Astrocyte (in vitro differentiated cells and primary cell): ENCODE measurements at places on chromosomes 7 and 10. TPM values are rescaled to one million over a fixed set of nuclear protein-coding genes. Genes with fewer than 3 reads are reported as not detected.
A peak's percentile ranks its signal among the peaks of the same experiment; 100 is the strongest.

RAPGEF5 gene
- total RNA-seq, result 0.29 and 1.0 TPM in 2 replicates

CPA2 gene
- total RNA-seq, result not detected in 2 replicates

SPDYE2B gene
- not detected in 2 replicates for total RNA-seq

AGBL3 gene
- 0.72 and 0.91 TPM in 2 replicates for total RNA-seq

VSTM4 gene
- 1.1 and 1.8 TPM in 2 replicates for total RNA-seq

CLDN4 gene
- 13.7 and 32.5 TPM in 2 replicates for total RNA-seq

LLCFC1 gene
- total RNA-seq, result not detected in 2 replicates

HTR7 gene
- 0.72 and 0.89 TPM in 2 replicates for total RNA-seq

GRCh38 chr10:43605850-43606322 is 352 bp upstream of the ZNF485 start:
- peak overlapping the region; percentile 58 for H3K4me3 ChIP-seq
- no peaks in the 10 kb centered on the region for H3K27me3 ChIP-seq
- H3K27ac ChIP-seq, result no peak overlapping the region

GRCh38 chr7:101531726-101532357 is 97.3 kb downstream of the MYL10 start:
- H3K4me3 ChIP-seq, result no peak overlapping the region
- H3K27me3 ChIP-seq, result peaks cover 11% of the 10 kb centered on the region
- no peaks in the 10 kb centered on the region for H3K36me3 ChIP-seq
- H3K27ac ChIP-seq, result no peak overlapping the region
- H3K4me1 ChIP-seq, result peaks cover 6% of the 10 kb centered on the region

- no peak overlapping the region for H3K27ac ChIP-seq
- no peak overlapping the region for H3K4me3 ChIP-seq
- H3K27me3 ChIP-seq, result no peaks in the 10 kb centered on the region
- DNase-seq, result no peak
Observed at GRCh38 chr10:124693396-124693795, 50.8 kb downstream of the FAM53B start.

DNA sequence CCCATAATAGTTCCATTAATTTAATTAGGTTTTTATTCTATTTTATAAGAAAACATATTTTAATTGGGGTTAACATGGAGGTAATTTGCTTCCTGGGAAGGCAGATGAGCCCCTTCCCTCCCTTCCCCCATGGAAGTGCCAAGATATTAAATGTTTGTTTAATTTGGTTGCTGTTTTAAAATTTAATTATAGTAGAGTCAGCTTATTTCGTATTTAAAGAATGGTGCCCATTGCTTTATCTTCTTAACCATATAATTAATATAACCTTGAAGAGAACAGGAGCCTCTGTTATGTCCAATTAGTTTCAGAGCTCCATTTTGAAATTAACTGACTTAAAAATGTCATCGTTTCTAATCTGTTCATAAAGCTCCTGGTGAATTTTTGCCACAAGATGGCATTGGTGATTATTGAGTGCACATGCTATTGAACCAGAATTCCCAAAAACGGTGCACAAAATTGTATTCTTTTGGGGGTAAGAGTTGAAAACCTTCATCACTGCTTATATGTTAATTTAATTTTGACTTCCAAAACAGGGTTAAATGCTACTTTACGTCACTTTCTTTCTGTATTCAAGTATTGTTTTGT is 26.0 kb downstream of the KLHDC10 start:
- no peak overlapping the region for H3K27ac ChIP-seq
- DNase-seq, result no peak
- no peaks in the 10 kb centered on the region for H3K27me3 ChIP-seq
- no peaks in the 10 kb centered on the region for H3K4me1 ChIP-seq

GRCh38 chr10:8581521-8582225 is 527.2 kb downstream of the GATA3 start:
- no peaks in the 10 kb centered on the region for H3K36me3 ChIP-seq
- no peak for DNase-seq
- H3K4me1 ChIP-seq, result no peaks in the 10 kb centered on the region
- H3K4me3 ChIP-seq, result no peak overlapping the region

- no peak for DNase-seq
- H3K27ac ChIP-seq, result no peak overlapping the region
- H3K4me3 ChIP-seq, result no peak overlapping the region
- H3K27me3 ChIP-seq, result no peaks in the 10 kb centered on the region
- no peaks in the 10 kb centered on the region for H3K36me3 ChIP-seq
Observed at GRCh38 chr10:129766611-129767550, 197.2 kb downstream of the EBF3 start.

DNA sequence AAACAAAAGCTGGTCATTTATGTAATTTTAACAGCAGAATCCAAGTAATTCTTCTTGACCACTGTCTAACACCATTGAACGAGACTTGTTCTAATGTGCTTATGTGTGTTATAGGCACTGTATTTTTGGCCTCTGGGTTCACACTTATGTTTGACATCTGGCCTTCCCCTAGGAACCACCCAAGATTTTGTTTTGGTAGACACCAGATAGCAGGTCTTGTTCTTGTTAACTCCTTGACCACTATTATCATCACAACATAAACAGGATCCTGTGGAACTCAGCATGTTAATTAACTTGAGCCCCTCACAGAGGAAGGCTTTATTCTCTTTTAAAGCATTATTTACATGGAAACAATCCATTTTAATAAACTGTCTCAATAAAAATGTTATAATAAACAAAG is 167.7 kb downstream of the SEMA3D start:
- no peak overlapping the region for H3K27ac ChIP-seq
- H3K4me3 ChIP-seq, result no peak overlapping the region
- H3K27me3 ChIP-seq, result no peaks in the 10 kb centered on the region
- no peak for DNase-seq
- no peaks in the 10 kb centered on the region for H3K36me3 ChIP-seq

GRCh38 chr10:75108684-75109458 is 2.6 kb upstream of the SAMD8 start:
- no peaks in the 10 kb centered on the region for H3K36me3 ChIP-seq
- peaks cover 6% of the 10 kb centered on the region for H3K4me1 ChIP-seq
- DNase-seq, result no peak
- no peaks in the 10 kb centered on the region for H3K27me3 ChIP-seq
- no peak overlapping the region for H3K27ac ChIP-seq
- no peak overlapping the region for H3K4me3 ChIP-seq

DNA sequence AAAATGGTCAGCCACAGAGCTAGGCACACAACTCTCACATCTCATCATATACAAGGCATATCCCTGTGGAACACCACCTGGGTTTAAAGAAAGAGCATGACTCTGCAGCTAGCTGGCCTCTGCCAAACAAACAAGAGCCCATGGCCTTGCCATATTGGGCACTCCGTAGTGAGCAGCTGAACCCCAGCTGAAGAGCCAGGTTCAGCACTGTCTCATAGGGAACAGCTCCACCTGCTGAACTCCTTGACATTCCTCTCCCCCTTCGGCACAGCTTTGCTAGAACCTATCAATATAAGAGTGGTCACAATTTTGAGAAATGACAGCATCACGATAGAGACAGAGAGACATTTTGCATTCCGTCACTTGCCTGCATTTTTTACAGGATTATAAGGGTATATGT is 20.0 kb downstream of the SORCS1 start:
- H3K27ac ChIP-seq, result no peak overlapping the region
- H3K4me1 ChIP-seq, result no peaks in the 10 kb centered on the region
- no peaks in the 10 kb centered on the region for H3K27me3 ChIP-seq
- no peak overlapping the region for H3K4me3 ChIP-seq
- DNase-seq, result no peak

DNA sequence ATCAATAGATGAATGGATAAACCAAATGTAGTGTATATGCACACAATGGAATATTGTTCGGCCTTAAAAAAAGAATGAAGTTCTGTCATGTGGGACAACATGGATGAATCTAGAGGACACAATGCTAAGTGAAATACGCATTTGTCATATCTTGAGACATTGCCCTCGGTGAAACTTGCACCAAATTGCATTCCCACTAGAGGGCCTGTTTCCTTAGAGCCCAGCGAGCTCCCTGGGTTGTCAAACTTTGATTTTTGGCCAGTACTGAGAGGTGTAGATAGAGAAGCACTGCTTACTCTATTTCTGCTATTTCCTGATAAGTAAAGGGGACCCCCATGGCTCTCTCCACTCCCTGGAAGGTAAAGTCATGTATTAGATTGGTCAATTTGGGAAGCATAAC is 157.1 kb downstream of the GPAM start:
- no peak overlapping the region for H3K4me3 ChIP-seq
- no peak overlapping the region for H3K27ac ChIP-seq
- H3K4me1 ChIP-seq, result no peaks in the 10 kb centered on the region
- DNase-seq, result no peak
- no peaks in the 10 kb centered on the region for H3K27me3 ChIP-seq

GRCh38 chr10:102452672-102453340 is 1.5 kb upstream of the C10orf95 start:
- no peaks in the 10 kb centered on the region for H3K36me3 ChIP-seq
- H3K4me1 ChIP-seq, result peaks cover 27% of the 10 kb centered on the region
- H3K27me3 ChIP-seq, result no peaks in the 10 kb centered on the region
- DNase-seq, result peak; percentile 67
- no peak overlapping the region for H3K27ac ChIP-seq

DNA sequence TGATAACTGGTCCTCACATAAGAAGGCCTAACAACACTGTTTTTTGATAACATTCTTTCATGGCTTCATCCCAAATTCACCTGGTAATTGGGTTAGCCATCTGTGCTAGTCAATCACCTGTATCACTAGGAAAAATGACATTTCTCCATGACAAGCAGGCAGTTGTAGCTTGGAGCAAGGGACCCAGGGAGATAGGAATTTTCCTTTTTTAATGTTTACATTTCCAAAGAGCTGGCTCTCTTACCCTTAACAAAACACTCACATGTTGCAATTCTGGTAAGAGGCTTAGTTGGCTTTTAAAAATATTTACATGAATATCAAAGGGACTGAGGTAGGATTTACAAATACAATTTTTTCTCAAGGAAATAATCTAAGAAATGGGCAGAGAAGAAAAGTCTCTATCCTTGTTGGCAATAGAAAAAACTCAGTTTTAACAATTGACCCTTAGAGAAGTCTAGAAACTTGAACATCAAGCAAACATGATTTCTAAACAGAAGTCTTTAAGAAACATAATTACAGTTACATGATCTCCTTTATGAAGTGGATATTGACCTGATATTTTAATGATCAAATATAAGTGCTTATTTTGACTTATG is 16.1 kb upstream of the AKR1C1 start:
- peak overlapping the region; percentile 8 for H3K27ac ChIP-seq
- DNase-seq, result no peak
- H3K27me3 ChIP-seq, result no peaks in the 10 kb centered on the region
- peaks cover 2% of the 10 kb centered on the region for H3K4me1 ChIP-seq

DNA sequence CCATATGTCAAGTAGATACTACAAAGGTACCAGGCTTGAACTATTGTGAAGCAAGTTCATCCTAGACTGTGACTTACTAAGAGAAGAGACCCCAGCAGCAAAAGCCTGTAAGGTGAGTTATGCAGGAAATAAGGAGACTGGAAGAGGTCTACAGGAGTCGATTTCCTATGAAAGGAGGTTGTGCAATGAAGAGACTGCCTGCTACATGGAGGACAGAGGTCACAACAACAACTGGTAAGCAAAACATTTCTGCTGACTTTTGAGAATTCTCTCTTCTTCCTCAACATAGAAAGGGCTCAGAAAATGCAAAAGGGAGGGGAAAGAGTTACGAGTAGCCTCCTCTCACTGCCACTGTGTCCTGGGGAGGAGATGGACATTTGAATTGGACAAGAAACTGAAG is 42.4 kb downstream of the PDK4 start:
- DNase-seq, result no peak
- no peaks in the 10 kb centered on the region for H3K27me3 ChIP-seq
- H3K4me3 ChIP-seq, result no peak overlapping the region
- peaks cover 6% of the 10 kb centered on the region for H3K4me1 ChIP-seq

DNA sequence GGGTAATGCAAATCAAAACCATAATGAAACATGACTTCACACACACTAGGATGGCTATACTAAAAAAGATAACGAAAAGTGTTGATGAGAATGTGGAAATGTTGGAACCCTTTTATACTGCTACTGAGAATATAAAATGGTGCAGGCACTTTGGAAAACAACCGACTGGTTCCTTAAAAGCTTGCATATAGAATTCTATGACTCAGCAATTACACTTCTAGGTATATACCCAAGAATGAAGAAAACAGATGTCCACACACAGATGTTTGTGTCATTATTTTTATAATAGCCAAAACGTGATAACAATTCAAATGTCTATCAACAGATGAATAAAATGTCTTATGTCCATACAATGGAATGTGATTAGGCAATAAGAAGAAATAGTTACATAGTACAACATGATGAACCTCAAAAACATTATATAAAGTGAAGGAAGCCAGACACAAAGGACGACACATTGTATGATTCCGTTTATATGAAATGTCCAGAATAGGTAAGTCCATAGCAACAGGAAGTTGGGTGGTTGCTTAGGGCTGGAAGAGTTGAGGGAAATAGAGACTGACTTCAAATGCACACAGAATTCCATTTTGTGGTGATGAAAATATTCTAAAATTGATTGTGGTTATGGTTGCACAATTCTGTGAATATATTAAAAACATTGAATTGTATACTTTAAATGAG is 148.3 kb upstream of the PHYHIPL start:
- H3K36me3 ChIP-seq, result no peaks in the 10 kb centered on the region
- no peak overlapping the region for H3K4me3 ChIP-seq
- no peaks in the 10 kb centered on the region for H3K4me1 ChIP-seq
- DNase-seq, result peak; percentile 33
- no peak overlapping the region for H3K27ac ChIP-seq

DNA sequence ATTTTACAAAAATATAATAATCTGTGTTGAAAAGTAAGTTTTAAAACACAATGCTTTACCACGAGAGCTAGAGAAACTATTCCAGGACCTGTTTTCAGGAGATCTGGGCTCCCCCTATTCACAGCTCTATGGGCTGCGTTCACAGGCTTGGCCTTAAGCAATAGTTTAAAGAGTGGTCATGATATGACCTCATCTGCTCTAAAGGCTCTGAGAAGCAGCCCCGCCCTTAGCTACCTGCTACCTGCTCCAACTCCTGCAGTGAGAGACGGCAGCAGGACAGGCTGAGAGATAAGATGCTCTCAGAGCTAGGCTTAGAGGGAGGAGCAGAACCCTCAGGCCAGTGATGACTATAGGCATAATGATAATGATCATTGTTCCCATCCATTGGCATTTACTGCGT is 12.6 kb downstream of the ALOX5 start:
- no peaks in the 10 kb centered on the region for H3K4me1 ChIP-seq
- no peaks in the 10 kb centered on the region for H3K27me3 ChIP-seq
- no peak overlapping the region for H3K27ac ChIP-seq
- no peak for DNase-seq
- no peaks in the 10 kb centered on the region for H3K36me3 ChIP-seq

DNA sequence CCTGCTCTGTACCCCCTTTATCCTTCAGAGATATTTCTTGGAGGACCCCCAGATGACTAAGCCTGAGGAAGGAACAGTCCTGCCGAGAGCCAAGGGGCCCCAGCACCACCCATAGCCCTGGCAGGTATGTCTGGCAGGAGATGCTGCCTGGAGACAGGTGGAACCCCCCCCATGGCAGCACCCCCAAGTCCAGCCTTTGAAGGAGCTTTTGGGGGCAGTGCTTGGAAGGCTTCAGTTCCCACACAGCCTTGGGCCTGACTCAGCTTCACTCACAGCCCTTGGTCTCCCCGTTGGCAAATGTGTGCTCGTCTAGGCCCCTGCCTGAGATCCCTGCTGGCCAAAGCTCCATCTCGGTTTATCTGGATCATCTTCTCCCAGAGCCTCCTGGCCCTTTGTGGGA is 23.0 kb upstream of the PCBD1 start:
- H3K27ac ChIP-seq, result no peak overlapping the region
- no peak for DNase-seq
- H3K27me3 ChIP-seq, result peaks cover 29% of the 10 kb centered on the region

- DNase-seq, result no peak
- H3K27me3 ChIP-seq, result no peaks in the 10 kb centered on the region
- no peaks in the 10 kb centered on the region for H3K4me1 ChIP-seq
- no peak overlapping the region for H3K27ac ChIP-seq
Observed at GRCh38 chr7:27700501-27700900, 37.8 kb upstream of the HIBADH start.
